CD4-positive, alpha-beta T cell treated with Interleukin-10 for 1 hour (primary cell): ENCODE measurements at places on chromosomes 4 and X.

DNA sequence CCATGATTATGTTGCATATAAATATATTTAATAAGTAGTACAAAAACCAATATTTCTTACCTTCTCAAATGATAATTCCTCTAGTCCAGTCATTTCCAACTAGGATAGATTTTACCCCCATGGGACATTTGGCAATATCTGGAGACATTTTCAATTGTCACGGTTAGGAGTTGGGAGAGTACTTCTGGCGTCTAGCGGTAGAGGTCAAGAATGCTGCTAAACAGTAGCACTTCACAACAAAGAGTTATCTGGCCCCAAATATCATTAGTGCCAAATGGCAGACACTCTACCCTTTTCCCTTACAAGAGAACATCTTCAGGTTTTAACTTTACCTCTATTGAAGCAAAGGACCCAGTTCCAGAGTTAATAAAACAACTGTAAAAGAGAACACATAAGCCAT, 168.1 kb downstream of the FAT4 start:
- no peak for DNase-seq

GRCh38 chr4:150348079-150348478, 233.9 kb upstream of the MAB21L2 start:
- DNase-seq = no peak

GRCh38 chr4:7964459-7964858, 24.8 kb upstream of the AFAP1 start:
- DNase-seq = peak; percentile 71

DNA sequence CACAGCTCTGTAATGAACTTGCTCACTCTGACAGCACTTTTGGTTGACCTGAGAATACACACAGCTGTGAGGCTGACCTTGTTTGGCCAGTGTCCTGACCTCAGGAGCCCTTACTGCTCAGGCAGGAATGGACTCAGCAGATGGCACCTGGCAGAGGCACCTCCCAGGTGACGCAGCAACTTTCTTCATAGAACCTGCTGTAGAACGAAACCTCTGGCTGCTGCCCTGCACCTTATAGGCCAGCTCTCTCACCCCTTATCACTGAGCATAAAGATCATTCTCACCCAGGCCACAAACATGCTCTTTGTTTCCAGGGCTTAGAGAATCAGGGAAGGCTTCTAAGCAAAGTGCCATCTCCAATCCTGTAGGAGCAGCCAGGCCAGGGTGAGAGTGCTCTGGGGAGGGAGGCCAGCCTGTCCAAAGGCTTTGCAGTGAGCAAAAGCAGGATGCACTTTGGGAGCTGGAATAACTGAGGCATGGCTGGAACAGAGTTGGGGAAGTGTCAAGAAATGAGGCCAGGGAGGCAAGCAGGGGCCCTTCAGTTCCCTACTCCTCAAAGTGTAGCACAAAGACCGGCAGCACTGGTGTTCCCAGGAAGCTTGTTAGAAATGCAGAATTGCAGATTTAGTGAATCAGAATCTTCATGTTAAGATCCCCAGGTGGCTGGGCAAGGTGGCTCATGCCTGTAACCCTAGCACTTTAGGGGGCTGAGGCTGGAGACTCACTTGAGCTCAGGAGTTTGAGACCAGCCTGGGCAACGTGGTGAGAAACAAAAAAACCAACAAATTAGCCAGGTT, 13.3 kb upstream of the CENPU start:
- no peak for DNase-seq

DNA sequence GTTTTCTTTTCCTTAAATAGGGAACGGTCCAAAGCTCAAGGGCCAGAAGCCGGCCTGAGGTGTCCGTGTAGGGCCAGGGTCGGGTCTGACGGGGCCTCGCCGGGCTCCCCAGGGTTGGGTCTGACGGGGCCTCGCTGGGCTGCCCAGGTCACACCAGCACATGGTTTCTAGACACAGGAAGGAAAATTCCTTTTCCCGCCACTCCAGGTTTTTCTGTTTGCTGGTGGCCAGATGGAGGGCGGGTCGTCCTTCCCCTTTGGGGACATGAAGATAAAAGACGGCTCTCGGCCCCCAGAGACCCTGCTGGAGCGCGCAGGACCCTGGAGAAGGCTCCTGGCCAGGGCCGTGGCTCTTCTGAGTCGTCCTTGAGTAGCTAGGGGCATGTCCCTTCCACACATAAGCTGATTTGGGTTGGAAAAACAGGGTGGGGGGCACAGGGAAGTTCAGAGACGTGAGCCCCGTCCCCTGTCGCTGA, 35.1 kb downstream of the PIGG start:
- no peak for DNase-seq

DNA sequence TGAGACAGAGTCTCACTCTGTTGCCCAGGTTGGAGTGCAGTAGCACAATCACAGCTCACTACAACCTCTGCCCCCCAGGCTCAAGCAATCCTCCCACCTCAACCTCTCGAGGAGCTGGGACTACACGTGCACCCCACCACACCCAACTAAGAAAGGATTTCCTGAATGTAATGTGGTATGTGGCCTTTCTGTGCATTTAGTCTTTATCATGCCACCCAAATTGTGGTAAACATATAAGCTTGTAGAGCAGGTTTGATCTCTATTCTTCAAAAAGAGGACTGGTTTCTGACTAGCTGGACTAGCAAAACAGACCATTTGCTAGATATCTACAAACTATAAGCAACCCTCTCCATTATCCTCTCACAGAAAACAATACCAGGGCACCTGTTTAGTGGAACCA, 33.6 kb downstream of the ELOVL6 start:
- peak; percentile 23 for DNase-seq

- DNase-seq = no peak
Observed at GRCh38 chrX:65536291-65536690, 1.7 kb upstream of the LAS1L start.

DNA sequence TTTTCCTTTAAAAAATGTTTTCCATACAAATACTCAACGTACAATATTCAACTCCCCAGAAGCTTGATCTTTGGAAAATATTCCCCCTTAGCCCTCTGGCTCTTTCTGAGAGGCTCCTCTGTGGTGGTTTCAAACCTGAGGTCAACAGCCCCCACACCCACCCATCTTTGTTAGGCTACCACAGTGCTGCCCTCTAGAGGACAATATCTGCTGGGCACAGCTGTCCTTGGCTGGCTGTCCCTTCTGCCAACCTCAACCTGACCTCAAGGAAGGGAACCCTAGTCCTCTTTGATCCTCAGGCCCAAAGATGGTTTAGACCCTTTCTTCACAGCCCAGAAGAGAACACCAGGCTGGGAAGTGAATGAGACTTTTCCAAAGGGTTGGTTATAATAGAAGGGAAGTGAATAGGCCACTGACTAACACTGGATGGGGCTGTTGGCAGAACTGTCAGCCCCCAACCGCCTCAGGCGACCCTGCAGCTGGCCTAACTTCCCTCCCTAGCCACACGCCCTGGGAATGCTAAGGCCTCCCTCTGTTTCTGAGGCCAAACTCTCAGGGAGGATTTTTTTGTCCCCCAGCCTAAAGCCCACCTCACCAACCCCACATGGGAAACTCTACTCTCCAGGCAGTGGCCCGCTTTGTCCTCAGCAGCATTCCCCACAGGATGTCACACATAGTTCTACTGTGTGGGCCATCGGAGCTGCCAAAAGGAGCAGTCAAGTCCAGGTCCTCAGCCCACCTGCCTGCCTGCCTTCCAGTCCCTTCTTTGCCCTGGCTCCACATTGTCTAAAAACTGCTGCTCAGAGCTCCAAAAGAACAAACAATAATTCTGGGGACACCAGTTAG, 34.3 kb downstream of the NYX start:
- peak; percentile 9 for DNase-seq

DNA sequence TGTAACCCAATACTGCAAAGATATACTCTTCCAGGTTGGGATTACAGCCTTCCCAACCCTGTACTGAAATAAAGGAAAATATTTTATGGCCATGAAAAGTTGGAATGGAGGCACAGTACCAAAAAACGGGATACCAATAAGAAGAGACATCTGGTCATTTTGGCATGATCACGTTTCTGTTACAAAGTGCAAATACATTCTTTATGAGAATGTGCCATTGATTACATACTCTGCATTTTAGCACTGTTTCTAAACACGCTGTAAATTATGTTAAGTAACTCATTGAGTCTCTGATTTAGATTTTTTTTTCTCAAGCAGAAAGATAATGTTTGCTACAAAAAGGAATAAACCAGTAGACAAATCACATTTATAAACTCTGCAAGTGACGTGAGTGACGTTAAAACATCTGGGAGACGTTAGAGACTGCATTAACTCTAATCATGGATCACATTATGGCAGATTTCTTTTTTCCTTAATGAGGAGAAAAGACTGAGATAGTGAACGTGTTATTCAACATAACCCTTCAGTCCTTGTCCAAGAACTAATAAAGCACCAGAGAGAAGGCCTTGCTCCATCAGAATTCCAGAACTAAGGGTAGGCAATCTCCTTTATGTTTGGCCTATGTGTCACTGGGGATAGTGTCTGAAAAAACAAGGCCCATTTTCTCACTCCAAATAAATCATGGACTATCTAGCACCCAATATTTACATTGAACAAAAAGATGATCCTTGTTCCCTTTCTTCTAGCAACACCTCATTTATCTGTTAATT, 31.0 kb downstream of the UNC5C start:
- no peak for DNase-seq

DNA sequence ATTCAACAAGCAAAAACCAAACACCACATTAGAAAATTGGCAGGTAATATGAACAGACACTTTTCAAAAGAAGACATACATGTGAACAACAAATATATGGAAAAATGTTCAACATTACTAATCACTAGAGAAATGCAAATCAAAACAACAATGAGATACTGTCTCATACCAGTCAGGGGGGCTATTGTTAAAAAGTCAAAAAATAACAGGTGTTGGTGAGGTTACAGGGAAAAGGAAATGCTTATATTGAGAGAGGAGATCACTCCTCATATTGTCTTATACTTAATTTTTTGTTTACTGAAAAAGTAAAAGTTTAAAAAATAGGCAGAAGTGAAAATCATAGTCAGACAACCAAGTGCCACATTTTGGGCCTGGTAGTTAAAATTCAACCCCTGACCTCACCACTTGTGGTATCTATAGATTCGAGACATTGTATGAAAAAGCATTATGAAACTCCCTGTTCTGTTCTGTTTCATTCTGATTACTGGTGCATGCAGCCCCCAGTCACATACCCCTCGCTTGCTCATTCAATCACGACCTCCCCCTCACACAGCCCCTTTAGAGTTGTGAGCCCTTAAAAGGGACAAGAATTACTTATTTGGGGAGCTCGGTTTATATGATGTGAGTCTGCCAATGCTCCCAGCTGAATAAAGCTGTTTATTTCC, 153.7 kb upstream of the FGF16 start:
- DNase-seq = no peak

GRCh38 chr4:187615972-187616371, 379.6 kb upstream of the ZFP42 start:
- no peak for DNase-seq

- no peak for DNase-seq
Observed at GRCh38 chr4:86223472-86223871, 136.4 kb downstream of the MAPK10 start.

- DNase-seq = no peak
Observed at GRCh38 chr4:40984051-40984450, 230.3 kb downstream of the APBB2 start.

GRCh38 chr4:80189956-80190677, 7.2 kb upstream of the PRDM8 start:
- DNase-seq = no peak

- no peak for DNase-seq
Observed at GRCh38 chr4:65096630-65097029, 573.7 kb downstream of the EPHA5 start.

- no peak for DNase-seq
Observed at GRCh38 chrX:104118765-104119164, 6.4 kb downstream of the ZCCHC18 start.

DNA sequence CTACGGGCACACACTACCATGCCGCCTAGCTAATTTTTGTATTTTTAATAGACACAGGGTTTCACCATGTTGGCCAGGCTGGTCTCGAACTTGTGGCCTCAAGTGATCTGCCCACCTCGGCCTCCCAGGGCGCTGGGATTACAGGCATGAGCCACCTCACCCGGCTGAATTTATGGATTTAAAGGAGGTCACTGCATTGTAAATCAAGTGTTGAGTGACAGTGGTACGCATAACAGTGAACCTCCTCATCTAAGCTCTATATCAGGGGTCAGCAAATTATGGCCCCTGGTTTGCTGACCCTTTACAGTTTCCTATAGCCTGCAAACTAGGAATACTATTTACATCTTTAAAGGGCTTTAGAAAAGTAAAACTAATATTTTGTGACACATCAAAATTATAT, 2.6 kb upstream of the UXT start:
- DNase-seq = no peak

- no peak for DNase-seq
Observed at GRCh38 chr4:172975651-172976229, 192.9 kb upstream of the GALNT7 start.

- DNase-seq = peak; percentile 59
Observed at GRCh38 chr4:109816082-109816442, 500 bp downstream of the GAR1 start.

DNA sequence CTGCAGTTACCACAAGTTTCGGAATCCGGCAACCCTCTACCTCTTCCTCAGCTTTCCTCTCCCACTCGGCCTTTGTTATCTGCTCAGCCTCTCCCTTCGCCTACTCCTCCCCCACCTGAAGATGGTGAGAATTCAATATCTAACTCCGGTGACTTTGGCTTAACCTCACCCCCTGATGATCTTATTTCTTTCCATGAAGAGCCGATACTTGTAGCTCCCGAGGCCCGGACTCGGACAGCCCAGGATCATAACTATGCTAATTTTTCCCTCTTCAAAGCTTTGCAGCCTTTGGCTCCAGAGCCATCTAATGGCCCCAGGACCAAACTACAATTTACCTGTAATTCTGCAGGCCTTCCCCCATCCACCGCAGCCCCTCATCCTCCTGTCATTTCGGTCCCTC, 32.0 kb upstream of the MGST2 start:
- DNase-seq = no peak

- DNase-seq = no peak
Observed at GRCh38 chr4:27357283-27357682, 496.6 kb downstream of the STIM2 start.

DNA sequence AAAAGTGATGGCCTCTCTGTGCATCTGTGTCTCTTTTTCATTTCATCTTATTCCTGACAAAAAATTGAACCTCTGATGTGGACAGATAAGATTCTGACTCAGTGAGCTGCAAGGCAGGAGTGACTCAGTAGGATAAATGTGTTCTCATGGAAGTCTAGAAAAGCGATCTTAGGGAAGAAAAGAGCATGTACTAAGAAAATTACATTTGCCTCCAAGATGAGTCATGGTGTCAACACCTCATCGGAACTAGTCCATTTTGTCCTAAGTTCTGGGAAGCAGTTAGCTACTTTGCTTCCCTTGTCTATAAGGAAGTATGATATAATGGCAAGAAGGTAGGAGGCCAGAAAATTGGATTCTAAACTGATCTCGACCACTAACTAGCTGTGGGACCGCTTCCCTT, 83.5 kb upstream of the AFF2 start:
- no peak for DNase-seq

- no peak for DNase-seq
Observed at GRCh38 chr4:95998311-95998710, 158.4 kb downstream of the PDHA2 start.

DNA sequence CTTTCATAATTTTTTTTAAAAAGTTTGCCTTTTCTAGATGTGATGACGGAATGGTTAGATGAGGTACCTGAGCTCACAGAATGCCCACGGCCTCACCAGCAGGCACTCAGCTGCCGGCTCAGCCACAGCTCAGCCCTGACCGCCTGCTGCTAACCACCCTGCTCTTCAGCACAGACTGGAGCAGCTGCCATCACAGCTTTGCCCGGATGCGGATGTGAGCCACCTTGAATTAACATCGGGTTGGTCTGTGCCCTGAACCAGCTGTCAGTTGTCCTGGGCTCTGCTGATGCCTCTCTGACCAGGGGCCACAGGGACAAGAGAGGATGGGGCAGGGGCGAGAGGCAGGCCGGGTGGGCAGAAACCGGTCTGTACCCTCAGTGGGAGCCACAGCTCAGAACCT, 93.3 kb downstream of the HMX1 start:
- no peak for DNase-seq
